ENCODE measurements at places on chromosomes 7 and 10. TPM values are rescaled to one million over a fixed set of nuclear protein-coding genes. Genes with fewer than 3 reads are reported as not detected.

DNA sequence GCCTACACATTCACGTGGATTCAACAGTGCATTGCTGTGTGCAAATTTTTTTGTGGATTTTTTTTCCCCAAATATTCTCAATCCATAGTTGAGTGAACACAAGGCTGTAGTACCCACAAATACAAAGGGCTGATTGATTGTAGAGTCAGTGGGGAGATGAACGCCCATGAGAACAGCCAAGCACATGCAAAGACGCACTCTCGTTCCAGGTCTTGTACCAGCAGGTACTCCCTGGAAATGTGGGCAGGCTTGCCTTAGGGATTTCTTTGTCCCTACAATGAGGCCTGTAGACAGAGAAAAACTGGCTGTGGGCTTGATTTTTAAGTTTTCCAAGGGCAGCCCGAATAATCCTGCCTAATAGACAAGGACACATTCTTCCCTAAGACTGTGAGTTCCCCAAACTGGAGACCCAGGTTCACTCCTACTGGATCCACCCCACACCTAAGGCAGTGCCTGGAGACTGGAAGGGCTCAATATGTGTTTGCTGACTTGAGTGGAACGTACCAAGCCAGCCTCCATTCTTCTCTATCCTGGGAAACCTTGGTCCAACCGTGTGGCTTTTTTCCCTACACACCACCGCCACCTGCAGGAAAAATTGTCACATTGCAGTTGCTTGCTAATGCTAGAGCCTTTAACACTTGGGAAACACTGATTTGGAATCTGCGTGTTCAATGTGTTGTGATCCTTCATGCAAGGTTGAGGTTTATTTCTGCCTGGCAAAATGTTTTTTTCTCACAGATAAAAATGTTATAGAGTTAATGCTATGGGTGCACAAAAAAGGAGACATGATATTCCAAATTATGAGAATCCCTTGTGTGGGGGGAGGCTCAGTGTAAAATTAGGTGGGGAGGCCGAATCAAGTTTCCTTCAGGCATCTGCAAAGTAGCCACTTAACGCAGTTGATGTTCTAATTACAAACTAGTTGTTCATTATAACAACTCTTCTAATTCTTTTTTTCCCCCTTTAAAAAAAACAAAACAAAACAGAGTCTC is 49.3 kb downstream of the PPP1R17 start:
- peak; percentile 64 for DNase-seq

GRCh38 chr7:144545330-144545729 is 141.8 kb upstream of the NOBOX start:
- DNase-seq = no peak

GRCh38 chr10:14262836-14263425 is 67.8 kb downstream of the FRMD4A start:
- DNase-seq = no peak

- DNase-seq = no peak
Measured at GRCh38 chr10:11603741-11604140, 7.7 kb downstream of the USP6NL start.

Gene DHX32
- polyA plus RNA-seq = 21.8 TPM

- no peak for DNase-seq
Measured at GRCh38 chr7:148255333-148255732, 335.2 kb upstream of the C7orf33 start.

DNA sequence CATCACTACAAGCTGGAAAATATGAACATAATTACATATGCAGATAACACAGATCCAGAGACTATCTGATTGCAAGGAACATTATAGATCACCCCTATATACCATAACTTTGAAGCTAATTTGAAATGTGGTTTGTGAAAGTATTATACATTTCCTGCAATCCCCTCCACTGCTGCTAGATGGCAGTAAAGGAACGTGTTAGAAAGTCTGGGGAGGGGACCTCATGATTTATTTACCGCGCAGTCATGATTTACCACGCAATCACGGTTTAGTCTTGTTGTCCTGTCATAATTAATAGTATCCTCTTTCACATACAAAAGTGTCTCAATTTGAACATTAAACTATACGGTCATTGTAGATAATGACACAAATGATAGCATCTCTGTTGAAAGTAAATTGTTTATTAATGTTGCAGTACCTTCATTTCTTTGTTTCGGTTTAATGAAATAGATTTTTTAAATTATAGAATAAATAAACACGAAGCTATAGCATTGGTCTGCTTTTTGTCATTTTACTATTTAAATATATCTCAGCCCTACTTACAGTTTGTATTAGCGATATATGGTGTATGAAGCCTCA is 145.3 kb upstream of the PRSS1 start:
- peak; percentile 81 for DNase-seq

GRCh38 chr7:26686448-26686981 is 177.9 kb downstream of the SKAP2 start:
- DNase-seq = peak; percentile 17

GRCh38 chr10:1788401-1788800 is 51.1 kb upstream of the ADARB2 start:
- DNase-seq = no peak

DNA sequence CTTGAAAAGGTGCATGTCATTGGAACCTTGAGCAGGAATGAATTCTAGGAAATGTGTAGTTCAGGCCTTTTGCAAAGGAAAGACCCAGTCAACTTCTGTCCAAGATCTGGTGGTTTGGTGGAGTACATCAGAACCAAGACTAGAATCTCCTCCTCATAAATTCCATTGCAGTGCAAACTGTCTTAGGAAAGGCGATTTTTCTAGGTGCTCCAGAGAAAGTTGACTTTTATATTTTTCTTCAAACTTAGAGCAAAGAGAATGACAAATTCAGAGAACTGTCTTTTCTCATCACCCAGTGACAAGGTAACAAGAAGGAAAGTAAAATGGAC is 50.0 kb downstream of the PRTFDC1 start:
- no peak for DNase-seq

Gene STEAP4
- not detected for polyA plus RNA-seq

- no peak for DNase-seq
Measured at GRCh38 chr7:129134356-129134987, 10.0 kb upstream of the TSPAN33 start.

DNA sequence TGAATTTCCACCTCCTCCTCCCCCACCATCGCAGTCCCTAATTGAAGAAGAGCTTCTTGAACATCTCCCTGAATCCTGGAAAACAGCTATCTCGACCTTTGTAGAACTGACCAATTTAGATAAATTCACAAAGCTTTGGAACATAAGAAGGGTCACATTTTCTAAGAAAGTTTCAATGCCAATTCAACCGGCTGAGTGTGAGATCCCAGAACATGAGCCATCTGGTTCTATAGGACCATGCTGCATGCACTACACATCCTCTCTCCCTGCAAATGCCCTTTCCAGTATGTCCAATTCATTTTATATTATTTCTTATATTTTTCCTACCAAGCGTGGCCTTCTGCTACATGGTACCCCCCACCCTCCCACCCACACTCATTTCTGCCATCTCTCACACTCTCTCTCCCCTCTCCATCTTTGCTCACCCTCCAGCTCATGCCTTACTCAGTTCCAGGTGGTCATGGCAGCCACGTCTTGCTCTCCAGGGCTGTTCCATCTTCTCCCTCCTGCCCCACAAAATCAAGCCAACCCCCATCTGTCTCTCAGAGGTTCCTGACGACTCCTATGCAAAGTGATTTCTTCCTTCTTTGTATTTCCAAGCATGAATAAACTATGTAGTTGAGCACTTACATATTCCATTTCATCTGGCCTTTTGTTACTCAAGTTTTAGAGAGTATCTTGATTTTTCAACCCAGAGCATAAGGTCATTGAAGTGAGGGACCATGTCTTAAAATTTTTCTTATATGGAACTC is 19.3 kb downstream of the FRMD4A start:
- DNase-seq = no peak

DNA sequence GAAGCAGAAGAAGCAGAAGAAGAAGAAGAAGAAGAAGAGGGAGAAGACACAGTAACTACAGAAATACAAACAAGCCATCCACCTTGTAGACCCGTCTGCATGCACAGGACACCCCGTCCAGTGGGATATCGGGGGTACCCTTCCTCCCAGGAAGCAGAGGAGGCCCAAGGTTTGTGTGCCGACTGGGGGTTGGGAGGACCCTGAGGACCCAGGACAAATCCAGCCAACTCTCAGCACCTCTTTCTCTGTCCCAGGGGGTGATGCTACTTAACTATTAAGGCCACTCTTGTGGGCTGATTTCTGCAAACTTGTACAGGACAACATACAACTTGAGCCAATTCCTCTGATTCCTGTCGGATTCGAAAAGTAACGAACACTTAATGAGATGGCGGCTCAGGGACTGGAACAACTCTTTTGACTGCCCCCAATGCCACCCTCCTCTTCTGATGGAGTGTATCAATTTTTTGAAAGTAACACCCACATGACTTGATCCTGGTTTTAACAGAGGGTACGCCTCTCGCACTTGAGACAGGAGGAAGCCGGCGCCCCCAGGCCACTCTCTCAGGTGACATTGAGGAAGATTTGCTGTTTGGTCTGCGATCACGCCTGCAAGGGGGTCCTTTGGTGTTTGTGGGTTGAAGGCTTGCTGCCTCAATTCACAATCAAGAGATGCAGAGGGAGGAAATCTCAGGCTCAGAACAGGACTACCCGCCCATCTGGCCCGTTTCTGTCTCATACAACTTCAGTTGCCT is 192.6 kb downstream of the TNS3 start:
- DNase-seq = no peak

Gene IFIT5
- polyA plus RNA-seq = 3.6 TPM

Gene PRSS37
- not detected for polyA plus RNA-seq

- DNase-seq = no peak
Measured at GRCh38 chr10:3468919-3469638, 296.5 kb upstream of the PITRM1 start.

Gene ASNS
- polyA plus RNA-seq = 13.9 TPM

Gene CASP2
- polyA plus RNA-seq = 22.3 TPM

DNA sequence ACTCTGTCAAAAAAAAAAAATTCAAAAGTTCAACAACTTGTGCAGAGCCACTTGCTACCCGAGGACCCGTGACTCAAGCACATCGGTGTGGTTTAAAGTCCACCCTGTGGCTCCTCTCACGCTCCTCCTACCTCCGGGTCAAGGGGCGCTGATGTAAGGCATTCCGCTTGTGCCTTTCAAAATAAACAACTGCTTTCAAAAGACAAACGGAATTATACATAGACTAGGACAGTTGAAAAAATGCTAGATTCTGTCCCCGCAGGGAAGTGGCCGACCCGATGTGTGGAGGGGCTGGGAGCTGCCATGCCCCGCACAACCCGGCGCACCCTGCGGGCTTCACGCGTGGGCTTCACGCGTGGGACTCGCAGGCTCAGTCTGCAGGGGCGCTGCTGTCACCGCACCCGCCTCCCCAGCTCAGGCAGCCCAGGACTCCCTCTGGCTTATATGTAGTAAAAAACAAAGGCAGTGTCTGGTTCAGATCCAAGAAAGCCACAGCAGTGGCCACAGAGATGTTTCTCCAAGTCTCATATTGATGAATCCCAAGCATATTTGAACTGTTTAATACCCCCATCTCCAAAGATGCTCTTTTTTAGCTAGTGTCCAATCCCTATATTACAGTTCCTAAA is 239.7 kb upstream of the INHBA start:
- no peak for DNase-seq

Gene CYP17A1
- not detected for polyA plus RNA-seq
